ENCODE measurements at places on chromosomes 7 and 10.

DNA sequence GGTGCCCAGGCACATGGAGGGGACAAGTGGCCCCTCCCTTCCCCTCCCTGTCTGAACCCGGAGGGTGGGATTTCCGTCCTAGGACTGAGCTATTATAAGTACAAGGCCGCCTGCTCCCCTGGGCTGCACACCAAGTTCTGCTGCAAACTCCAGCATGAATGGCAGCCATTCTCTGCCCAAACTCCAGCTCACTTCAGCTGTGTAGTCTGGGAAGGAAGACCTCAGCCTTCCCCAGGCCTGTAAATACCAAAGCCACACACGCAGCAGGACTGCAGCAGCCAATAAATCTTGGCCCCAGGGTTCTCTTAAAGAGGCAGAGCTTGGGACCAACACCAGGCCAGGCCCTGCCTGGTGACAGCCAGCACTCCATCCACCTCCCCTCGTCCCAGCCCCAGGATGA is 291.3 kb upstream of the ZMIZ1 start:
- no peak for DNase-seq

GRCh38 chr10:116184512-116184794 is 88.6 kb downstream of the GFRA1 start:
- no peak for DNase-seq

DNA sequence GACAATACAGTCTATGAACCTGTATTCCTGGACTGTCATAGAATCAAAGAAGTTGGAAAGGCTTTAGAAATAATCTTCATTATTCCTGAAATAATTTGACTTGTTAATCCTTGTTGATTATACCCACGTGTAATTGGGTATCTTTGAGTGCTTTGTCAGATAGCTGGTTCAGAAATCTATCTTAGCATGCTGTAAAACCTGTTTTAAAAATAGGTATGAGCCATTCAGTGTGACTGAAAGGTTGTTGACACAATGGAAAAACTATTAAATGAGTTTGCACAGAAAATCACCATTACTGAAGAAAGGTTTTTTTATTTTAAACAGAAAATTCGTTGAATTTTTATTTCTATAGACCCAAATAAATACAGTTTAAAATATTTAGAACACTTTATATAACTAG is 38.7 kb downstream of the PHTF2 start:
- no peak for DNase-seq

DNA sequence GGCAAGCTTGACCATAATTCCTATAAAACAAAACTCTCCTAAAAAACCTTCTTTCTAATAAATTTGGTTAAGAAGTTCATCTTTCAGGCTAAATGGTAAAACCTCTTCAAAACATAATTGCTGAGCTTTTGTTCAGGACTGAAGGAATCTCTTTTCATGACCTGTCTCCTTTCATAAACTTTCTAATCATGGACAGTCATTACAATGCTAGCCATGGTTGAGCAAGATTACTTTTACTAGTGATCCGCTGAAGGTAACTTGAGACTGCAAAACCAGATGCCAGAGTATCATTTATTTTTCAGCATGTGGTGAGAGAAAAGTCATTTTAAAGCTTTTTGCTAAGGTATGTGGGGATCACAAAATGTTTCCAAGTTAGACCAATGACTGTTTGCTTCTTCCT is 186.4 kb upstream of the RHOBTB1 start:
- no peak for DNase-seq

GRCh38 chr10:97684866-97685394 is 2.1 kb downstream of the AVPI1 start:
- DNase-seq = no peak

- DNase-seq = no peak
Measured at GRCh38 chr10:46530249-46531186, 25.9 kb downstream of the GPRIN2 start.

- DNase-seq = no peak
Measured at GRCh38 chr10:100020886-100021253, 11.1 kb upstream of the DNMBP start.
